ENCODE measurements at places on chromosomes 5 and 9.
A peak's percentile ranks its signal among the peaks of the same experiment; 100 is the strongest.

DNA sequence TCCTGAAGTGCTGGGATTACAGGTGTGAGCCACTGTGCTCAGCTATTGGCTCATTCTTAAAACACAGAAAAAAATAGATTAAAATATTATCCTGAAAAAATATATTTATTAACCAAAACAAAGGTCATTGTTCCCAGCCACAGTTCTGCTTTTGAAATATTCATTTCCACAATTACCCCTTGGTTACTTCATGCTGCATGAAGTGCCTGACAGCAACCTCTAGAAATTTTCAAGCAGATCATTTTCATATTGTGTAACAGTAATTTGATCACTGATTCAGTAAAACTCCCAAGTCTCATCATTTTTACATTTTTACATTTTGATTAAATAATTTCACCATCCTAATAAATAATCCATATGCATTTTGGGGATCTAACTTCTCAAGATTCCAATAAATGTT, 18.8 kb upstream of the GNAQ start:
- DNase-seq: no peak

DNA sequence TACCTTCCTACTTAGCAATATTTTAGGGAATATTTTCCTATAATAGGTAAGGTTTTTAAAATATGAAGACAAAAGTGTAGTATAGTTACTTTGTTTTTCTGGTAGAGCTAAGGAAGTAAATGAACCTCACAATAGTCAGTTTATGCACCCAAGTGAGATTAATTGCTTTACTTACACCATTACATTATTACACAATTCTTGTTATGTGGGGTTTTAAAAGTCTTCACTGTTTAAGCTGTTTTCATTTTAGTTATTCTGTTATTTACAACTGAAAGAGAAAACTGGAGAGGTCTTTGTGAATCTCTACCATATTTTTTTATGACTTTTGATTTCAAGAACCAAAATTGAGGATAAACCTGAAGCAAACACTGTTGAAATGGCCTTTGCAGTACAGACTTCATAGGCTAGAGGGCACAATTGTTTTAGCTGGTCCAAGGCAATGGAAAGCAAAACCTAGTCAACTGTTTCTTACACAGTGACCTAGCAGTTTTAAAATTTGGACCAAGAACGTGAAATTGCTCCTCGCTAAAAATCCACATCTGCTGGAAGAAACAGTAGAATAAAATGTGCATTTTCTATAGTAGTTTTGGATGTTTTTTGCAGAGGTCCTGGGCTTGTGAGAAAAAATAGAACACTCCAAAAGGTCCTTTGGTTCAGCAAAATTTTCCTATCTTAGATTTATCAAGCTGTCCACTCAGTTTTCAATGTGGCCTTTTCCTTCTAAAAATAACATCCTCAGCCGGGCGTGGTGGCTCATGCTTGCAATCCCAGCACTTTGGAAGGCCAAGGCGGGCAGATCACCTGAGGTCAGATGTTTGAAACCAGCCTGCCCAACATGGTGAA, 66.4 kb upstream of the FER start:
- DNase-seq: peak; percentile 65

- no peak for DNase-seq
These were observed 8.2 kb downstream of the SPATA31E1 start for GRCh38 chr9:87890837-87891236.

DNA sequence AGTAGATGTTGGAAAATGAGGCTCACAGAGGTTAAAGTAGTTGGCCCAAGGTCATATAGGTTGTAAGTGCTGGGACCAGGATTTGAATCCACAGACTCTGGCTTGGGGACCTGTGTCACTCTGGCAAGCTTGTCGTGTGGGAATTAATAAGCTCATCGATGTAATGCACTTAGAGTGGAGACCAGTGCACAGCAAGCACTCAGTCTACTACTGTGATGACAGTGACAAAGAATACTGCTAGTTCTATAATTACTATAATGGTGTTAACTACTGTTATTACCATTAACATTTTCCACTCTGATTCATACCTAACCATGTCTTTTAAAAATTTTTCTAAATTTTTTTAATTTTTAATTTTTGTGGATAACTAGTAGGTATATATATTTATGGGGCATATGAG, 12.8 kb downstream of the PAM start:
- no peak for DNase-seq

DNA sequence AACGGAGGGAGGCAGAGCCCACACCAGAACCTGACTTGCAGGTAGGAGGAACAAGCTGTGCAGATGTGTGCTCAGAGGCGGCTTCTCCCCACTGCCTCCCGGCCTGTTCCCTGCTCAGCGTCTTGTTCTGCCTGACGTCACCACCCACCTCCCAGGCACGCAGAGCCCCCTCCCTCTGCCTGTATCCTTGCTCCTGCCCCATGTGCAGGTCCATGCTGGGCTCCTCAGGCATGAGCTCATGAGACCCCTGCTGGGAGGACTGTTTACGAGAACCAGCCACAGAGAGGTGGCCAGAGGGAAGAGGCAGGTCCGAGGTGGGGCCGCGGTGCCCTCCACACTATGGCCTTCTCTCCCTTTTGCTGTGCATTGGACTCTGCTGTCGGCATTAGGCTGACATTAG, 45.5 kb downstream of the SLC6A3 start:
- DNase-seq: no peak

DNA sequence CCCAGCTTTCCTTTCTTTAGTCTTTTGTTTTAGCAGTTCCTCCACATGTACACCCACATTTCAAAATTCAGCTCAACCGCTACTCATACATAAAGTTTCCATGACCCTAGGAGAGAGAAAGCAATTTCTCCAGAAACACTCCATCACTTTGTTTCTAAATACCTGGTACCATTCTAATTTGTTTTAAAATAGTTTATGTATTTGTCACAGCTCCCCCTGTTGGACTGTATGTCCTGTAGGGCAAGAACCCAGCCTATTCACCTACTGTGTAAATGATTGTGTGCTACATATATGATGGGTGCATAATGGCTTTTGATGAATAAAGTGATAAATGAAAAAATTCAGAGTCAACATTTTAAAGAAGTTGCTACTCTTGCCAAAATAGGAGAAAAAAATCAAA, 139.1 kb downstream of the COX7C start:
- DNase-seq: no peak

GRCh38 chr9:28583832-28584231, 1010.6 kb upstream of the C9orf72 start:
- no peak for DNase-seq

DNA sequence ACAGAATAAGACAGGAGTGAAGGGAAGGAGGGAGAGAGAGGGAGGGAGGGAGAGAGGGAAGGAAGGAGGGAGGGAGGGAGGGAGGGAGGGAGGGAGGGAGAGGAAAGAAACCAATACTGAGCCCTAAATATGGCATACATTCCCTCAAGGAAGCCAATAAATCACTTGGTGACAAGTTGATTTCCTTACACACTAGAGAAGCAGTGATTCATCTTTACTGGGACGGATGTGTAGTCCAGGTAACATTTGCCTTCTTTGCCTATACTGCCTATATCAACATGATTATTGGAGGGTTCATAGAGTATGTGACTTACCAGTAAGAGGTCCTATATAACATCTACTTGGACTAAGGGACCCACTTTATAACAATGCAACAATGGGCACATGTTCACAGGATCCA, 83.2 kb downstream of the TRIM36 start:
- DNase-seq: no peak

GRCh38 chr9:71647094-71647591, 121.2 kb downstream of the CEMIP2 start:
- DNase-seq: peak; percentile 85

DNA sequence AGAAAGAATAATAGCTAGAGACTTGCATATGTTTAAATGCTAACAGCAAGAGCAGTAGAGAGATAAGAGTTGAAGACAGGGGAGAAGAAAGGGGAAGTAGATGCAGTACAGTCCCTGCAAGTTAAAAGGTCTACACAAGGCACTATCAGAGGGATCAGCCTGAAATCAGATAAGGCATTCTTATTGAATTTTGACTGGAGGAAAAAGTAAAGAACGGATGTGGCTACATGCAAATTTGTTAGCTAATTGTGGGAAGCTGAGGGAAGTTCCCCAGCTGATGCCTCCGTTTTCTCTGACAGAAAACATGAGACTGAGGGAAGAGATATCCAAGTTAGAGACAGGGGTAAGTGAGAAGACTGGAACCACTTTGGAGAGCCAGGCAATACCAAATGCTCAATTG, 12.9 kb upstream of the RHOBTB3 start:
- no peak for DNase-seq

DNA sequence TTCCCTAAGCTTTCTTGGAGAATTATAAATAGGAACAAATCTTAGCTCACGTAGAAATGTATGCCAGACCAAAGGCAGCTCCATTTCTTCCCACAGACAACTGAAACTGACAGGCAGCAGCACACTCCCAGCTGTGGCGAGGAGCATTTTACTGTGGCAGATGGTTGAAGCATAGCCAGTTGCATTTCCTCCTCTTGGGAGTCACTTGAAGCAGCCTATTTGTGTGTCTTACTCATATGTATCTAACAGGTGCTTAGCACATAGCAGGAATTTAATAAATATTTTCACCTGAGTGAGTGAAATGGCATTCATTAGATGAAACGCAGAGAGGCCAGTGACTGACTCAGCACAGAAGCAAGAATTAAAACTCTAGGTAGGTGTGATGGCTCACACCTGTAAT, 12.3 kb upstream of the MTMR12 start:
- no peak for DNase-seq

DNA sequence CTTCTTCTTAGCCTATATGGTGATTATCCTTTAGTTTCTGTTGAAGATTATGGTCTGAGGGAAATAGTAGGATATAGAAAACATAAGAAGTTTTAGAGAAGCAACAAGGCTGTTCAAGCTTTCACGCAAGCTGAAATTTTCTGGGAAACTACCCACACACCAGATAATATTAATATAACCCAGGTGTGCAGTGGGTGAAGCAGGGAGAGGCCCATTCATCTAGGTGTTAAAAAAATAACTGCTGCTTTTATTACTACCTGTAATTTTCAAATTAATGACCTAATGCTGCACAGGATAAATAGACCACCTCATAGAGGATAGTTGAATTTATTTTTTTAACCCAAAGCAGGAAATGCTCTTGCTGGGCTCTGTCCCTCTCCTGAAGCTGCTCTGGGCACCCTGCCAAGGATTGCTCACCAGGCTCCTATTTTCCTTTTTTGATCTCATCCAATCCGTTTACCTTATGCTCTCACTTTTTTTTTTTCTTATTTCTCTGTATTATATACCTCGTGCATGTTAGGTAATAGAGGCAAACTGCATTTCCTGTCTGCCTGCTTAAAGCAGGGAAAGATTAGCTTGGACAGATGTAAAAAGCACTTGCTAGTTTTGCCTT, 124.3 kb upstream of the SLC12A2 start:
- DNase-seq: peak; percentile 87

DNA sequence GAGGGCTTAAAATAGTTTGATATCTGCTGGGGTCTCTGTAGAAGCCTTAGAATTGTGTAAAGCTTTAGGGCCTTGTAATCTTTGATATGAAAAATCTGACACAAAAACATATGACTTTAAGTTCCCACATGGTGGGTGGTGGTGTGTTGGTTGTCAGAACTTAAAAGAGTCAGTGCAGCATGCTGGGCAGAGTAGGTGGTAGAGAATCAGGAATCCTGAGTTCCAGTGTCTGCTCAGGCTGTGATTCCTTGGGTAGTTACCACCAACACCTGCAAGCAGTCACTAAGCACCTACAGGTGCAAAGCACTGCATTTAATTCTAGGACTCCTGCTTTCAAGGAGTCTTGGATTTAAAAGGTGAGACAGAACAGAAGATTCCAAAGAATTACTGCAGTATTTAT, 144.6 kb downstream of the ACER2 start:
- DNase-seq: no peak

DNA sequence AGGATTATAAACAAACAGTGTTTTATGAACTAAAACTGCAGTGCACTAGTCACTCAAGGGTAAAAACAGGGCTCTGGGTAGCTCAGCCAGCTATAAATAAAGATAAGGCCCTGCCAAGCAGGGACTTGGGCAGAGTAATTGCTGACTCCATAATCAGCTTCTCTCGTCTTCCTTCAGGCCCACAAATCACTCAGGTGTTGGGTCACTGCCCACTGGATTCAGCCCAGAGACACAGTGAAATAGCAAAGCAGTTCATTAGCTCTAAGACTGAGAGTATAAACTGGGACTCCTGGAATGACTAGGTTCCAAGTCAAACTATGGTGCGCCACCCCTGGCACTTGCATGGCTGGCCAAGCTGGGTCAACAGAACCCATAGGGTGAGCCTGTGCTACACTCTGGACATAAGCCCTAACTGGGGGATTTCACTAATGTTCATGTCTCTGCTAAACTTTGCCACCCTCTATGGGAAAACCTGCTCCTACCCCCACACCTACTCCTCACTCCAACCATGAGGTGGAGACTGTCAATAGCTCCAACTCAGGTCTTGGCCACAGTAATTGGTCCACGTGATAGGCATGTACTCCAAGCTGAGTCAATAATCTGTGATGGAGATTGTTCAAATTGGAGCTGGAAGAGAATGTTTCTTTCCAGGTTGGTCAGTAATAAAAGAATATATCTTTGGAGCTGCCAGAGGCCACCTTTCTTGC, 158.5 kb downstream of the SLIT3 start:
- no peak for DNase-seq

DNA sequence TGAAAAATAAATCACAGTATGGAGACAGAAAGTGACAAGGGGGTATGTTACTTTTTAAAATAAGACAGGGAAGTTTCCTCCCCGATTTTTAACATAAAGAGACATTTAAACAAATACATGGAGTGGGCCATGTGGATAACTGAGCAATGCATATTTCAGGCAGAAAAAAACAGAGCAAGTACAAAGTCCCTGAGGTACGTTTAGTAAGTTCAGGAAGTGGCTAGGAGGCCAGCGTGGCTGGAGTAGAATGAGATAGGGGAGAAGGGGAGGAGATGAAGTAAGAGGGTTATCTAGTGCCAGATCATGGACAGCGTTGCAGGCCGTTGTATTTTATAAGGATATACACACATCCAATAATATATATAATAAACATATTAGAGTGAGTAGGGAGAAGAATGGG, 84.2 kb upstream of the ELL2 start:
- no peak for DNase-seq

DNA sequence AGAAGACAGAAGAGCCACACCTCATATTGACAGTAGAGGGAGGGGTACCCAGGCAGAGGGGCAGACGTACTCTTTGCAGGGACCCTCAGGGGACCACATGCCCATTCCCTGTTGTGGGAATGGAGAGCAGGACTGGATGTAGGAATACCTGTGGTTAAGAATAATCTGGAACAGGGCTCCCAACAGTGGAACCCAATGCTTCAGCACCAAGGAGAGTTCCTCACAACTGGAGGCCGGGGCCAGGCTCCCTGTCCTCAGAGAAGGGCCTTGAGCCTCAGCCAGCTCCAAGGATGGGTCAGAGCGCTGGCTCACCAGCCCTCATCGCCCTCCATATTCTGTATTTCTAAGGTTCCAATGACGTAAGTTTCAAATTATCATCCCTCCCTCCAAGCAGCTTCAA, 7.4 kb upstream of the SHC3 start:
- peak; percentile 43 for DNase-seq

All from fibroblast of skin of right biceps (primary cell).